ENCODE measurements at places on chromosomes 12 and 14.

DNA sequence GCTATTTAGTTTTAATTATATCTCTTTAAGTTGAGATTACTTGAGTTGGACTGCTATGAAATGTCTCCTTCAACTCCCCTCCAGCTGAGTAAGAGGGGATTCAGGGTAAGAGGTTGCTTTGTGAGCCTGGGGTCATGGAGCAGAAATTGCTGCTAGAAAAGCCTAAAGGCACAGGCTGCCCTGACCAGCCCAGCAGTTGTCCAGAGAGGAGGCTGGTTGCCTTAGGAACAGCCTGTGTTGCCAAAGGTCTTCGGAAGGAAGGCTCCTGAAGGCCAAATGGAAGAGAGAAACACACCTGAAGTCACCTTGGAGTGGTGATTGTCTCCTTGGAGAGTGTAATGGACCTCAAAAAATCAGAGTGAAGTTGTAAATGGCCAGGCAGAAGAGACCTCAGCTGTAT is 235.5 kb upstream of the PDE3A start:
- DNase-seq = no peak

GRCh38 chr12:47819138-47819895 is 386 bp downstream of the HDAC7 start:
- no peak for DNase-seq

- DNase-seq = peak; percentile 35
These were observed 276.3 kb upstream of the FAR2 start for GRCh38 chr12:28872654-28873268.

- no peak for DNase-seq
These were observed 2.8 kb downstream of the TRHDE start for GRCh38 chr12:72274931-72275330.

GRCh38 chr12:16421806-16422205 is 74.4 kb downstream of the MGST1 start:
- no peak for DNase-seq

Data from pulmonary artery endothelial cell (primary cell).